Stimulated activated CD8-positive, alpha-beta memory T cell treated with anti-CD3 and anti-CD28 coated beads, Interleukin-2, amount 100 ng/mL, for 1 hour (primary cell): ENCODE measurements at places on chromosomes 7 and 10.

- no peak for DNase-seq
Observed at GRCh38 chr7:138784692-138785091, 13.1 kb upstream of the TMEM213 start.

- no peak for DNase-seq
Observed at GRCh38 chr7:133778472-133778871, 348.7 kb upstream of the LRGUK start.

DNA sequence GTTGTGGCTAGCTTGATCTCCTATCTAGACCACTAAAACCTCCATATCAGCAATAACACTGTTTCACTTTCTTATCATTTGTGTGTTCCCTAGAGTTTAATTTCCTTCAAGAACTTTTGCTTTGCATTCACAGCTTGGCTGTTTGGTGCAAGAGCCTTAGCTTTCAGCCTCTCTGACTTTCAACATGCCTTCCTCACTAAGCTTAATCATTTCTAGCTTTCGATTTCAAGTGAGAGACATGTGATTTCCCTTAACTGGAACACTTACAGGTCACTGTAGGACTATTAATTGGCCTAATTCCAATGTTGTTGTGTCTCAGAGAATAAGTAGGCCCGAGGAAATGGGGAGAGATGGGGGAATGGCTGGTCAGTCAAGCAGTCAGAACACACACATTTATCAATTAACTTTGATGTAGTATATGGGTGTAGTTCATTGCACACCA is 10.6 kb upstream of the BPGM start:
- DNase-seq: no peak

DNA sequence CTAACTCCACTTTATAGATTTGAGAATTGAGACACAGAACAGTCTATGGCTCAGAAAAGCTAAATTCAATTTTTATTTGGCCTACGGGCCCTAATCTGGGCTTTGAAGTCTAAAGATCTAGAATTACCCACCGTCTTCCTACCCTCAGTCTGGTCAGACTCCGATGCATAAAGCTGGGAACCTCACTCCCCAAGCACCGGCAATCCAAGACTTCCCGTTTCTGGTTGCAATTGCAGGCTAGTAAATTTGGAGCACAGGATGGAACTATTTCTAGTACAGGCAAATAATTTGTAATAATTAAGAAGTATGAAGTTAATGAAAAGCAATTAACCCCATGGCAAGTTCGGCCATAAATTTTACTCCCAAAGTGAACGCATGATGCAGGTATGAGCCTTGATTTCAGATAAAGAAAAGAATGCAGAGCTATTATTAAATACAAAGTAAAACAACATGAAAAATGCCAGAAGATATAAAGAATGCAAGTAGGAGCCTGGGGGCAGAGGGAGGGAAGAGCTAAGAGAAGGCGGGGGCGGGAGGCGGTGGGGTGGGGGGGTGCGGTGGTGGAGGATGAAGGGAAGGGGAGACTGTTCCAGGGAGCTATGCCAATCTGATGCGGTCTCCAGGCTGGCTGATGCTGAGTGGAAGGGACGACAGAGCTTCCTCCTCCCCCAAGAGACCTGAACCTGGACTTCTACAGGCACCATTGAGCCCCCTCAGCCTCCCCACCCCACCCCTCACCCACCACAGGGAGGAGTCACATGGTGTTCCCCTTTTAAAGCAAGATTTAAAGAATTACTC is 45.1 kb downstream of the BPGM start:
- DNase-seq: no peak

- DNase-seq: no peak
Observed at GRCh38 chr7:141567432-141567831, 16.2 kb downstream of the AGK start.

DNA sequence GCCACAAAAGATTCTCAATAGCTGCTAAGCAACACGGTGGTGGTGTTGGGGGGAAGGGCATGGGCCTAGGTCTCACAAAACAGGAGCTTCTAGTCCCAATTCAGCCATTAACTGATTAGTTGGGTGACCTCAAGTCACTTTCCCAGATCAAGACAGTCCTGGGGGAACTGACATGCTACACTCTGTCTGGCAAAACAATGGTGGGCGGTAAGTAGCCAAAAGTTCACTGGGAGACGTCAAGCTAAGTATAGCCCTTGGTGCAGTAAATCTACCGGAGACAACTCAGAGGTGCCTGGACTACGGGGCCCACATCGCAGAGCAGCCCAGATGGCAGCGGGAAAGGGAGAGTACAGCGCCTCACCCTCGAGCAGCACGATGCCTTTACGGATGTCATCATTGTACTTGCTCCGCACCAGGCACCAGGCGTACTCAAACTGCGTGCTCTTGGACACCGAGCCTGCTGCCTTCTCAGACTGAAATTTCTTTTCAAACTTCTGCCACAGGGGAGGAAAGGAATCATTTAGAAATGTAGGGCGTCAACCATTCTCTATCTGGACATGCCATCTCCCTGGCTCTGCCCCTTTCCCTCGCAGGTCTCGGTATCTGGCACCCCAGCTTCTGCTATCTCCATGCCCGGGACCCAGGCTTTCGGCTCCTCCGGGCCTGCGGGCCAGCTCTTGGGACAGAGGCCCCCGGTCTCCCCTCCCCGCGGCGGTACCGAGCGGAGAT is 1.1 kb downstream of the FIS1 start:
- DNase-seq: no peak

GRCh38 chr10:63819753-63820329 is 298.6 kb downstream of the REEP3 start:
- no peak for DNase-seq
